ENCODE measurements at places on chromosomes 11 and 22.
A peak's percentile ranks its signal among the peaks of the same experiment; 100 is the strongest.

DNA sequence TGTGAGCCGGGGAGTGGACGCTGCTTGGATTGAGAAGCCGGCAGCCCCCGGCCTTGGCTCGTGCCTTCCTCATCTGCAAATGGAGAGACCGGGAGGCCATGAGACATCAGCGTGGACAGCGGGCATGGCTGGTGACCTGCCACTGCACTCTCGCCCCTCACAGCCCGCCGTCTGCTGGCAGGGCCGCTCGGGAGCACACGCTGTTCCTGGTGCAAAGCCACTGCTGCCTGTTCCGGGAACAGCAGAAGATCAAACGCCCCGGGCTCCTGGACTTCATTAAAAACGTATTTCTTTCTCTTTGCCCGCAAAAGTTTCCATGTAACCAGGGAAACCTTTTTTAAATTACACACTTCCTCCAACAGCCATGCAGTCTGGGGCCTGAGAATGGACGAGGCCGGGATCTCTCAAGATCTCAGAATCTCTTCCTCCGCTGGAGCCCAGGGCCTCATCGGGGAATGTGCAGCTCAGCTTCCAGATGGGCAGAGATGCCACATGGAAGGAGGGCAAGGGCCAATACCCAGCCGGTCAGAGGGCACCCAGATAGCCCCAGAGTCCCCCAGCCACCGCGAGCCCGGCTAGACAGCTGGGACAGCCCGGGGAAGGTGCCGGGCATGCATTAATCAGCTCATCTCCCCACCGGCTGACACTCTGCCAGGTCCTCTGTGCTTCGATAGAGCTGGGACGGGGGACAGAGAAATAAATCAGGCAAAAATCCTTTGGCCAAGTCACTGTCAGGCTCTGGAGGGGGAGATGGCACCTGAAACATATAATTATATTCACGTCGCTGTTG lies 62.8 kb upstream of the PRR5 start:
- no peaks in the 10 kb centered on the region for H3K36me3 ChIP-seq
- H3K4me1 ChIP-seq = peaks cover 8% of the 10 kb centered on the region
- no peak for DNase-seq
- peak overlapping the region; percentile 71 for H3K27ac ChIP-seq
- no peak overlapping the region for H3K4me3 ChIP-seq

- no peak for DNase-seq
- no peaks in the 10 kb centered on the region for H3K4me1 ChIP-seq
- H3K27ac ChIP-seq = peak overlapping the region; percentile 5
- H3K36me3 ChIP-seq = peaks cover 19% of the 10 kb centered on the region
- no peak overlapping the region for H3K4me3 ChIP-seq
Observed at GRCh38 chr11:14262271-14262846, 96.6 kb downstream of the RRAS2 start.

DNA sequence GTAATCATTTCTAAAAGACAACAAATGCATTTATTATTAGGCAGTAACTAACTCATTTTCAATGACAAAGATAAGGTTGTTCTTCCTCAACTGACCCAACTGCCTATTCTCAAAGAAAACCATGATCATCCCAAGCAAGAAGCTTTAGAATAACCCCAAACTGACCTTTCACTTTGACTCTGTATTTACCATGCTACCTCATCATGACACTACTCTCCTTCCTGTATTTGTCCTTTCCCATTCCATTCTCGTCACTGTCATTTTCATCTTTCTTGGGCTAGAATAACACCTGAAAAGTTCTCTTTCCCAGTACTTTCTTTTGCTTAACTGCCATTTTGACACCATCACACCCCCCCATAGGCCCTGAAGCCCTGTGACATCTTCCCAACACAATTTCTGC lies 48.3 kb downstream of the TCF20 start:
- no peak overlapping the region for H3K4me3 ChIP-seq
- peaks cover 54% of the 10 kb centered on the region for H3K4me1 ChIP-seq
- no peak for DNase-seq

DNA sequence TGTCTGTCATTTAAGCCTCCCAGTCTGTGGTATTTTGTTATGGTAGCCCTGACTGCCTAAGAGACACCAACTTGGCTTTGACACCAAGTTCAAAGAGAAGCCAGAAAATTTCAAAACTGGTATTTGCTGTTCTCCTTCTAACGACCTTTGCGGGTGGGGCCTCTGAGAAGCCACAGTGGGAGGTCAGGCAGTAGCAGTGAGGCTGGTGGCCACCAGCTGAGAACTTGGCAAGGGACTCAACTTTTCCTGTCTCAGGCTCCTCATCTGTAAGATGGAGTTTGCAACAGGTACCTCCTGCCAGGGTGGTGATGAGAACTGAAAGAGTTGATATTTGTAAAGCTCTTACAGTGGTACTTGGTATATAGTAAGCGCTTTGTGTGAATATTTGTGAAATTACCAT lies 183.4 kb downstream of the BCR start:
- DNase-seq = no peak
- no peaks in the 10 kb centered on the region for H3K36me3 ChIP-seq
- H3K4me1 ChIP-seq = no peaks in the 10 kb centered on the region
- H3K4me3 ChIP-seq = no peak overlapping the region
- no peaks in the 10 kb centered on the region for H3K27me3 ChIP-seq

GRCh38 chr11:108025387-108026080 lies 16.8 kb downstream of the CUL5 start:
- no peak for DNase-seq
- H3K4me3 ChIP-seq = no peak overlapping the region
- no peak overlapping the region for H3K27ac ChIP-seq
- no peaks in the 10 kb centered on the region for H3K36me3 ChIP-seq

GRCh38 chr11:109960831-109961230 lies 132.4 kb upstream of the ZC3H12C start:
- DNase-seq = no peak
- H3K27ac ChIP-seq = peak overlapping the region; percentile 7
- no peaks in the 10 kb centered on the region for H3K4me1 ChIP-seq
- H3K4me3 ChIP-seq = no peak overlapping the region
- H3K27me3 ChIP-seq = no peaks in the 10 kb centered on the region

DNA sequence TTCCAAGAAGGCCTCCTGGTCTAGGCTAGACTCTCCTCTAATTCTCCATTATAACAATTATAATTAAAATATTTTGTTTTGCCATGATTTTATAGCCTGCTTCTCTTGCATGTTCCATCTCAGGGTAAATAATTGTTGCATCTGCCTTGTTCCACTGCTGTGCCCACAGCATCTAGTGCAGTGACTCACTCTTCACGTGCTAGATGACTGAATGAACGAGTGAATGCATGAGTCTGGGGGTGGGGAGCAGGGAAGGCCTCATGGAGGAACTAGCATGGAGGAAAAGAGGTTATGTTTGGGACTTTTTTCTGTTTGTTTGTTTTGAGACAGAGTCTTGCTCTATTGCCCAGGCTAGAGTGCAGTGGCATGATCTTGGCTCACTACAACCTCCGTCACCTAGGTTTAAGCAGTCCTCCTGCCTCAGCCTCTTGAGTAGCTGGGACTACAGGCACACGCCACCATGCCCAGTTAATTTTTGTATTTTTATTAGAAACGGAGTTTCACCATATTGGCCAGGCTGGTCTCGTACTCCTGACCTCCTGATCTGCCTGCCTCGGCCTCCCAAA lies 5.2 kb upstream of the OAF start:
- no peak overlapping the region for H3K27ac ChIP-seq
- no peaks in the 10 kb centered on the region for H3K36me3 ChIP-seq
- H3K4me1 ChIP-seq = peaks cover 23% of the 10 kb centered on the region

DNA sequence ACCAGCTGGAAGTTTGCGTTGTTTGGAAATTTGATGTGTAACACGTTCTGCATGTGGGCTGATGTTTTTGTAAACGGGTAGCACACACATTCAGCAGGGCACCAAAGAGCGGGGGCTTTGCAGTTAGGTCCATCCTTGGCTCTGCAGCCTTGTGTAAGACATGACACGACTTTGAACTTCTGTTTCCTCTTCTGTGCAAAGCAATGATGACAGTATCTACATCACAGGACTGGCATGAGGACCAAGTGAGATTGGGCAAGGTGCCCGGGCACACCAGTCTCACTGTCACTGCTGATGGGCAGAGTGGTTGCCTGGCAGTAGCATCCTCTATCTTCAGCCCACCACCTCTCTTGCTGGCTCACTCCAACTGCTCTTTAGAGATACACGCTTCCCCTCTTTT lies 3.3 kb downstream of the TCN2 start:
- H3K27me3 ChIP-seq = no peaks in the 10 kb centered on the region
- no peaks in the 10 kb centered on the region for H3K36me3 ChIP-seq
- H3K27ac ChIP-seq = peak overlapping the region; percentile 77
- H3K4me3 ChIP-seq = no peak overlapping the region
- peaks cover 54% of the 10 kb centered on the region for H3K4me1 ChIP-seq
- DNase-seq = no peak

- DNase-seq = no peak
- H3K27me3 ChIP-seq = no peaks in the 10 kb centered on the region
- no peaks in the 10 kb centered on the region for H3K36me3 ChIP-seq
- H3K27ac ChIP-seq = no peak overlapping the region
- H3K4me1 ChIP-seq = no peaks in the 10 kb centered on the region
Observed at GRCh38 chr11:131561501-131561900, 191.1 kb downstream of the NTM start.

DNA sequence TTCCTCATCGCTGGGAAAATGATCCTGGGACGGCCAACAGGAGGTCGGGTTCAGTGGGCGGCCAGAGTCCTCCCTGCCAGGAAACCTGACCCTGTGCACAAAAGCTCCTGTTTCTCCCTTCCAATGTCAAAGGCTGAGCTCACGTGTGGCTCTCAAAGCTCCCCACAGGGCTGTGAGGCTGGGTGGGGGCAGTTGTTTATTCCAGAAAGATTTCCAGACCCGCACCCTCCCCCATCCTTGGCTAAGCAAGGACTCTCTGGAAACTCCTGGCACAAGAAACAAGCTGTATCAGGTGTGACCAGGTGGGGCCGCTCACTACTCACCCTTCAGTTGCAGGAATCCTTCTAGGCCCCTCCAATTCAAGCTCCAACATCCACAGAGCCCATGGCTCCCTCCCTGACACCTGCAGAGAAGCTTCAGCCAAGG lies 131.9 kb downstream of the SHANK2 start:
- no peak overlapping the region for H3K27ac ChIP-seq
- H3K4me1 ChIP-seq = no peaks in the 10 kb centered on the region
- H3K36me3 ChIP-seq = no peaks in the 10 kb centered on the region
- DNase-seq = no peak
- H3K27me3 ChIP-seq = no peaks in the 10 kb centered on the region
- H3K4me3 ChIP-seq = no peak overlapping the region

GRCh38 chr22:24426436-24426835 lies 963 bp upstream of the ADORA2A start:
- peaks cover 67% of the 10 kb centered on the region for H3K27me3 ChIP-seq
- no peak overlapping the region for H3K27ac ChIP-seq
- no peak overlapping the region for H3K4me3 ChIP-seq
- H3K36me3 ChIP-seq = no peaks in the 10 kb centered on the region
- DNase-seq = no peak

DNA sequence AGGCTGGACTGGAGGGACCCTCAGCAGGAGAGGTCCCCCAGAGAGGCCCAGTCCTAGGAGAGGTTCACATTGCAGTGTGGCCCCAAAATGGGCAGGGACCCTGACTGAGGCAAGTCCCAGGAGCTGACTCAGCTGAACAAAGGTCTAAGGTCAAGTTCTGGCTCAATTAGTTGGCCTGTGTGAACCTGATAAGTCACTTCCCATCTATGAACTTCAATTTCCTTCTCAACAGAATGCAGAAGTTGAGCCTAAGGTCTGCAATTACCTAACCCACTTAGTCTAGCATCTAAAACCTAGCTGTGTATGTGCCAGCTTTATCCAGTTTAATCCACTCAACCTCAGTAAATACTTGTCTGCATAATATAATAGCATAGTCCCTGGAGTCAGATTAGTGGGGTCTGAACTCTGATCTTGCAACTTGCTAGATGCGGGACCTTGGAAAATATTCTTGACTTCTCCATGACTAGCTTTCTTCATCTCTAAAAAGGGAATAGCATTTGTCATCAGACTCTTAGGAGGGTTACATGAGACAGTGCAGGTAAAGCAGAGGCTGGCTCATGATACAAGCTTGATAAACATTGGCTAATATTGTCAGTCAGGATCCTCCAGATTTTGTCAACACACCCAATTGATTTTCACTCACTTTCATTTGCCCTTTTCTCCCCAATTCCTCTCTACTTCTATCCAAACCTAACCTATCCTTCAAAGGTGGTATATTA lies 465.5 kb downstream of the INSC start:
- H3K27me3 ChIP-seq = no peaks in the 10 kb centered on the region
- no peaks in the 10 kb centered on the region for H3K4me1 ChIP-seq
- no peak for DNase-seq
- H3K36me3 ChIP-seq = no peaks in the 10 kb centered on the region
- no peak overlapping the region for H3K4me3 ChIP-seq

DNA sequence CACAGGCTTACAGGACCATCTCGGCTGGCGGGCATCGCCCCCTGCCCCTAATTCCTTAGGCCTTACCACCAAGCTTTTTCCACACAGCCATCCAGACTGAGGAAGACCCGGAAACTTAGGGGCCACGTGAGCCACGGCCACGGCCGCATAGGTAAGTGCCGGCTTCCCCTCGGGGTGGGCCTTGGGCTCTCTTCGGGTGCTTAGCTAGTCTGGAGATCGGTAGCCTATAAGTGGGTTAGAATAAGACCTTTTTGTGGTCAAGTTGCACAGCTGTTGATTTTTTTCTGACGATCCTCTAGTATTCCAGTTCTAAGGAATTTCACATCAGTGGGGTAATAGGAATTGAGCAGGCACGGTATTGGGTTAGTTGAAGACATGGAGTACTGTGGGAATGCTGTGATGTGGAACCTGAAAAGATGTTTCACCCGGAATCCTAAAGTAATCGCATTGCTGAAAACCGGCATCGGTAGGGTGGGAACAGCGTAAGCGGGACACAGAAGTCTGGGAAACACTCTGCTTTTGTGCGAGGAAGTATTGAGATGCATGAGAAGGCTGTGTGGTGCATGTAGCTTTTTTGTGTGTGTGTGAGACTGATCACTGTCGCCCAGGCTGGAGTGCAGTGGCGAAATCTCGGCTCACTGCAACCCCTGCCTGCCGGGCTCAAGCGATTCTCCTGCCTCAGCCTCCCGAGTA lies 669 bp downstream of the RPL27A start:
- H3K4me1 ChIP-seq = peaks cover 11% of the 10 kb centered on the region
- peaks cover 52% of the 10 kb centered on the region for H3K36me3 ChIP-seq
- no peaks in the 10 kb centered on the region for H3K27me3 ChIP-seq
- peak overlapping the region; percentile 74 for H3K4me3 ChIP-seq

DNA sequence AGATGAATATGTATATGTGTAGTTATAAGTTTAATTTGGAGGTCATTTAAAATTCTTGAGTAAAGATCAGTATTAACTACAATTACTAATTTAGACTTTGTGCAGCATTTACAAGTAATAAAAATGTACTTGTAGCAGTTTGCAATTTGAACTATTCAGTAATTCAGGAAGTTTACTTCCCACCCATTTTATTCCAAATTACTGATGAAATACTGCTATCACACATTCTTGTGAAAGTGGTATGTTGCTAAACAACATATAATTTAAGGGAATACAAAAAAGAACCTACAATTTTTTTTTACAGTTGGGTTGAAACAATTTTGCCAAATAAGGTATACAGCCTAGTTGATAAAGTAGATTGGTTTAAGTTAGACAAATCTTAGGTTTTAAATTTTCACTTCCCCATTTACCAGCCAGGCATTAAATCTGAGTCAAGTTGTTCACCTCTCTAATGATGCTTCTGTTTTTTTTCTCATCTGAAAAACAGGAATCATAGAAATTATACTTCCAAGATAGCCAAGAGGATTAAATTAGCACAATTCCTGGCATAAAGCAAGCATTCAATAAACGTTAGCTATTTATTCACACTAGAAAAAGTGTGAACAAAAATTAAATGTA lies 45.3 kb downstream of the ZBTB44 start:
- no peak overlapping the region for H3K4me3 ChIP-seq
- H3K4me1 ChIP-seq = no peaks in the 10 kb centered on the region
- no peaks in the 10 kb centered on the region for H3K27me3 ChIP-seq
- no peak overlapping the region for H3K27ac ChIP-seq
- H3K36me3 ChIP-seq = peaks cover 4% of the 10 kb centered on the region
